ENCODE measurements at places on chromosomes 3 and 15.

- DNase-seq, result no peak
Observed at GRCh38 chr15:32671339-32672325, 30.1 kb downstream of the SCG5 start.

DNA sequence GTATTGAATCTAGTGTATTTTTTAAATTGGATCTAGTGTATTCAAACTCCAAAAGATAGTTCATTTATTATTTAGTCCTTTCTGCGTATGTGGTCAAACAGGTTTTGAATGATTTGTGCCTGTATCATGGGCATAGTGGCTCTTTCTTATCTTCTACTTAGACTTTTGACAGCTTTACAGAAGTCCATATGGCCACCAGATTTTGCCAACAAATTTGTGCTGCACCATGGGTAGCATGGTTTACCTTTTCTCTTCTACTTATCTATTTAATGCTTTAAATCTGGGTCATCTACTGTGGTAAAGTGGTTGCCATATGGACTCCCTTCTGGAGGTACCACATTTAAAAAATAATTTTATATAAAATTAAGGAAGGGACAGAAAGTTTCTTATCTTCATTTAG is 66.9 kb upstream of the CADM2 start:
- DNase-seq, result no peak

GRCh38 chr15:101045835-101046691 is 126.9 kb downstream of the LRRK1 start:
- DNase-seq, result no peak

GRCh38 chr3:32249184-32249782 is 10.8 kb downstream of the CMTM8 start:
- peak; percentile 88 for DNase-seq

GRCh38 chr3:24088782-24089181 is 143.7 kb downstream of the NR1D2 start:
- DNase-seq, result peak; percentile 41

DNA sequence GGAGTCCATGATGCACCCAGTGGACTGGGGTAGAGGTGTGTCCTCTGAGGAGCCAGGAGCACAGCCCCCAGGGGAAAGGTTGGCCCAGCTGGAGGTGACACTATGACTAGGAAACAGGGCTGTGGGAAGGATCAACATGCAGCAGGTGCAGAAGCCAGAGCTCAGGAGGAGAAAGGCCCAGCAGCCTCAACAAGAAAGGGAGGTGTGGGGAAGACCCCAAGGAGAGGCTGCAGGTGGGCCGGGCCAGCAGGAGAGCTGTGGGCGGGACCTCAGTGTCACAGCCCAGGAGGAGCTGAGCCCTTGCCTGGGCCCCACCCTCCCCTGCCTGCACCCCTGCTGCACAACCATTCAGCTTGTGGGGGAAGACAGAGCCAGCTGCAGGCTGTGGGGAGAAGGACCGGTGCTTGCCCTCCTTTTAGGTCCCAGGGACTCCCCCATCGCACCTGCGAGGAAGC is 18.4 kb upstream of the KLF13 start:
- no peak for DNase-seq

- DNase-seq, result no peak
Observed at GRCh38 chr3:27581852-27582251, 97.7 kb upstream of the SLC4A7 start.
